Stimulated activated naive CD8-positive, alpha-beta T cell treated with anti-CD3 and anti-CD28 coated beads, Interleukin-15, amount 100 ng/mL, for 72 hours (primary cell): ENCODE measurements at places on chromosomes 3 and 15.

GRCh38 chr15:58549013-58549784 is 117.4 kb downstream of the LIPC start:
- no peak for DNase-seq

DNA sequence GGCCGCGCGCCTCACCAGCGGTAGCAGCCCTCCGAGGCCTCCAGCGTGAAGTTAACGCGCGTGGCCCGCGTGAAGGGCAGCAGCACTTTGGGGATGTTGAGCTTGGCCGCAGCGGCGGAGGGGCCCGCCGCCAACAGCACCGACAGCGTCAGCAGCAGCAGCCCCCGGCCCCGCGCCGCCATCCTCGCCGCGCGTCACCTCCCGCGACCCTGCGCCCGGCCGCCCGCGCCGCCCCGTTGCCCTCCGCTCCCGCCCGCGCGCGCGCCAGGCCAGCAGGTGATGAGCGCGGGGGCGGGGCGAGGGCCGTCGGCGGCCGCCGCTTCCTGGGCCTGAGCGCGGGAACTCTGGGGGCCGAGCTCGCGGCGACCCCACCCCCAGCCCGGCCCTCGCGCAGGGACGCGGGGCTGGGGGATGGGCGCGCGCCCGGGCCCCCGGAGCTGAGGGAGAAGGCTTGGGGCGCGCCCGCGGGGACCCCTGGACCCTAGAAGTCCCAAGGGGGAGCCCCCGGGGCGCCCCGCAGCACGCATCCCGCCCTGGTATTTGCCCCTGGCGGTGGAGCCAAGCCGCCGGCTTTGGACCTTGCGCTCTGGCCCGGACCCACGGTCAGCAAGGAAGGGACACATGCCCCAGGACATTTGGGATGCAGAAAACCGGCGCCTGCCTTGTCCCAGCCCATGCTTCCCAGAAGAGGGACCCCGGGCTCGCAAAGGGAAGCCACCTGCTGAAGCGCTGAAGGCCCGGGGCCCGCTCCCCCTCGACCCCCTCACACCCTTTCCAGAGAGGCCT is at the start of gene NUP210:
Gene NUP210 (minus strand): TSS at position 278 of the 786 bp plus-strand sequence. CDS start 96 bp downstream, at position 182.
- peak; percentile 69 for DNase-seq

DNA sequence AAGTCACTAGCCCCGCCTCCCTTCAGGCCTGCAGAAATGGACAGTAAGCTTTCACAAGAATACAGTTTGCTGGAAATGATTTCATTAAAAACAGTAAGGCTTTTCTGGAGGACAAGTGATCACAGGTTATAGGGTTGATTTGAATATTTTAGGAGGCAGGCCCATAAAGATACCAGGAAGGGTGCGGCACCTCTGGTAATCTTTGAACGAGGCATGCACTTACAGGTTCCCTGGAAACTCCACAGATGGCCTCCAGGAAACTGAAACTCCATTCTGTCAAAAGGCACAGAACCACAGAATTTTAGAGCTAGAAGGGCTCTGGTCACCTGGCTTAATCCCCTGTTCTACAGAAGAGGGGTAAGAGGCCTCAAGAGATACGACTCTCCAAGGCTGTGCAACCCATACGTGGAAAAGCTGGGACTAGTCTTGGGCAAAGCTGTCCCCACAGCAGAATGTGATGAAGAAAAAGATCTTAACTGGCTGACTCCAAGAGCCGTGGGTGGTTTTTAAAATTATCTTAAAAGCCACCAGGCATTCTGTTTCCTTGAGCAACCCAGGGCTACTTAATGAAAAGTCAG is 1.2 kb downstream of the STARD5 start:
- DNase-seq, result no peak

- no peak for DNase-seq
Measured at GRCh38 chr15:70870051-70870450, 16.1 kb upstream of the LARP6 start.

DNA sequence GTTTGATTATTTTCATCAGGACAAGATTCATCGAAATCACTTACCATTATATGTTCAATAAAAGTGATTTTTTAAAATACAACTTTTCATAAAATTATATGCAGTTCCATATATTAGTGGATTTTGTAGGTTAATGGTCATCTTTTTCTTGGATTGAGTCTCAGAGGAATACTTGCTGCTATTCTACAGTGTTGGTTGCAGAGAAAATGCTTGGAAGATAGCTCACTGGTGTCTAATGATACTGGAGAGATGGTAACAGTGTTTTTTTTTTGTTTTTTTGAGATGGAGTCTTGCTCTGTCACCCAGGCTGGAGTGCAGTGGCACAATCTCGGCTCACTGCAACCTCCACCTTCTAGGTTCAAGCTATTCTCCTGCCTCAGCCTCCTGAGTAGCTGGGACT is 143.3 kb downstream of the TCF12 start:
- no peak for DNase-seq

DNA sequence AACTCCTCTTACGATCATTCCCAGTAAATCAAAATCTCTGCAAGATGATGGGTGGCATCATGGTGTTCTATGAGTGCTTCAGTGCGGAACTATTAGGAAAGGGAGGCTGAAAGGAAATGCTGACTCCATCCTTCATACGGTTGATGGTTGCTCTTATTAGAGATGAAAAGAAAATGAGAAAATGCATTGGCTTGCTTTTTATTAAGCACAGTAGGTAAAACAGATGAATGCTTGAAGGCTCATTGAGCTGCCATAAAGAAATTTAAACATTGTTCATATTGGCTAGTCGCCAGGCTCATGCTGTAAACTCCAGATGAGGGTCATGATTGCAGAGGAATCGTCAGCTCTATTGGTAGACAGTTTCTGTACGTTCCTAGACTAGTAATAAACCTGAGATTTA is 115.8 kb downstream of the EPHA3 start:
- no peak for DNase-seq

GRCh38 chr3:146653978-146654377 is 48.8 kb upstream of the PLSCR5 start:
- DNase-seq, result no peak

DNA sequence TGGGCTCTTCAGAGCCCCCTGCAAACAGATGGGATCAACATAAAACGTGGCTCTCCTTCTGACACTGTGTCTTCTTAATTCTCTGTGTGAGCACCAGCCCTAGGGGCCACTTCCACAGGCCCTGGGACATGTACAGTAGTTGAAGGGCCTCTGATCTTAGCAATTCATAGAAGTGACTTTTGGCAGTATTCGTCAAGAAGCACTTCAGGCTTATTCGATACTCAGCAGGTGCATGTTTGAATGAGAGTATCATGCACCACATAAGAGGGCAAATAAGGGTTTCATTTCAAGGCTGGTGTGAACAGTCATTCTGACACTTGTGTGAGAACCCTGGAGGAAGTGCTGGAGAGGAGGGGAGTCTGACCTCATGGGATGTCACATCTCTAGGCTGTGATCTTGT is 113.9 kb downstream of the GABRG3 start:
- DNase-seq, result no peak

DNA sequence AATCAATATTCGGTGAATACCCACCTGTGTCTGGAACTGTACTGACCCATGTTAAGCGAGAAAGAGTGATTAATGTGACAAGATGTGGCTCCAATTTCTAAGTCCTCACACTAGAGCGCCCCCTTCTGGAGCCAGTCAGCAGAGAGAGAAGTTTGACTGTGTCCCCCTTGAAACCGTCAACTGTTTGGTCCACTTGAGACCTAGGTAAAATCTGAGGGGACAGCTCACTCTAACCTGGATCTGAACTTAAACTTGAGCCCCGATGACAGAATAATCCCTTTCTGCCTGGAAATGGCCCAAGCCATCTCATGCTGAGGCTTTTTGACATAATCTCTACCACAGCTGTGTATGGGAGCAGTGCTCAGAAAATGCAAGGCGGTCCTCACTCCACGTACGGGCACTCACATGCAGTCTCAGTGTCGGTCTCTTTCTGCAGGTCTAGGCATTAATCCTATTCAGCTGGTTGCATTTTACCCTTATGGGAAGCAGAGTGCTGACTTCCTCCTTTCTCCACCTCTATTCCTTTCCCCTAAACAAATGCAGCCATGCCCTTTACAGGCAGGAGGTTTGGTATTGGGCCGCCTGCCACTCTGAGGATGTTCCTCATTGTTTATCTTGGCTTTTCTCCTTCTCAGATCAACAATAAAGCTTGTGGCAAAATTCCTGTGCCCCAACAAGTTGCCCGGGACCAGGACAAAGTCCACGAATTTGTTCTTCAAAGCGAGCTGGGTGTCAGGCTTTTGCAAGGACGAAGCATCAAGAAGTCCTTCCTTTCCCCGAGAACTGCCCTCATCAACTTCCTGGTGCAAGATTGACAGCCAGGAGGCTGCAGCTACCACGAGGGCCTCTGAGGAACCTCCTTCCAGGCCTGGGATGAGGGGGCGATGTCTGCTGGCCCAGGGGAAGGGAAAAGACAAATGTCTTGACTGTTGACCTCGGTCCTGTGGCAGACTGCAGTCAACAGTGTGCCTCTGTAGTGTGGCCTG is 47.5 kb upstream of the LIMD1 start:
- no peak for DNase-seq

- peak; percentile 32 for DNase-seq
Measured at GRCh38 chr15:60649845-60650548, 171.1 kb upstream of the ICE2 start.

DNA sequence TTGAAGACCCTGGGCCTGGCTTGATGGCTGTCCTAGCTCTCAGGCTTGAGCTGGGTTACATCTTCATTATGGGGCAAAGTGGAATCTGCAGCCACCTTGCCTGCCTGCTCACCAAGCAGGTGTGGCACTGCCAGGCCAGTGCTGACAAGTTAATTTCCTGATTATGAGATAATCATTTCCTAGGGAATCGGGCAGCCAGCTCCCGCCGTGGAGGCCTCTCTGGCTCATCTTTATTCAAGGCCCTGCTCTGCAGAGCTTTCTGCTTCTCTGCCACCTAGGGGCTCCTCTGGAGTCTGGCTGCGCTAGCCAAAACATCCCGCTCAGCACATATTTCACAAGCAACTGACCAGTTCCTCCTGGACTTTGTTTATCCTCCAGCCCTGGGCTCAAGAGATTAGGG is 9.9 kb downstream of the LOXL1 start:
- no peak for DNase-seq

DNA sequence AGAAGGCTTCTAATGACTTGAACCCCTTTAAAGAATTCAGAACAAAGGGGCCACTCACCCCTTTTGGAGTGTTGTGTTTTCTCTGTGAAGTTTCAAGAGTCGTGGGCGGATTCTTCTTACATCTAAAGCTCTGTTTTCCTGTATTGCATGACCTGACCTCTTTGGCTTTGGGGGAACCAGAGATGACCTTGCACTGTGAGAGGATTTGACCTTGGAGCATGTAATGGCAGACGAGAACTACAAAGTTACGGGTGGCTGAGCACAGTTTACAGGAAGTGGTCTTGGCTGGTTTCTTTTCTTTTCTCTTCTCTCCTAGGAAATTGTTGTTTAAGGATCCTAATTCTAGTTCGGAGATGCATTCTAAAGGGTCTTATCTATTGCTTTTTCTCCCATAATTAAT is 6.2 kb upstream of the BDH1 start:
- DNase-seq, result no peak

- peak; percentile 18 for DNase-seq
Measured at GRCh38 chr15:67840749-67841512, 1.1 kb upstream of the RNU6-1 start.

DNA sequence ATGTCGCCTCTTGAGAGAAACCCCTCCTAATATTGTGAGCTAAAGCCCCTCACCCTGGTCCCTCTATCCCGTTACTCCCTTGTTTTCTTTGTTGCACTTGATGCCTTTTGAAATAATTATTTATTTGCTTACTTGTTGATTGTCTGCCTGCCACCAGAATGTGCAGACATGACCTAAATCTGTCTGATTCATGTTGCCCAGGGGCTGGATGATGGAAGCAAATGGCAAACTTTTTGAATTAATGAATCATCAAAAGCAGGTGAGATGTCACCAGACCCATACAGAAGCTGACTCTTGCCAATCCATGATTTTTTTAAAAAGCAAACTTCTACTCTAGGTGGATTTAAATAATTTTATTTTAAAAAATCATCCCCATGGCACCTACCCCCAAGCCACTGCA is 49.3 kb downstream of the GRIP2 start:
- no peak for DNase-seq

DNA sequence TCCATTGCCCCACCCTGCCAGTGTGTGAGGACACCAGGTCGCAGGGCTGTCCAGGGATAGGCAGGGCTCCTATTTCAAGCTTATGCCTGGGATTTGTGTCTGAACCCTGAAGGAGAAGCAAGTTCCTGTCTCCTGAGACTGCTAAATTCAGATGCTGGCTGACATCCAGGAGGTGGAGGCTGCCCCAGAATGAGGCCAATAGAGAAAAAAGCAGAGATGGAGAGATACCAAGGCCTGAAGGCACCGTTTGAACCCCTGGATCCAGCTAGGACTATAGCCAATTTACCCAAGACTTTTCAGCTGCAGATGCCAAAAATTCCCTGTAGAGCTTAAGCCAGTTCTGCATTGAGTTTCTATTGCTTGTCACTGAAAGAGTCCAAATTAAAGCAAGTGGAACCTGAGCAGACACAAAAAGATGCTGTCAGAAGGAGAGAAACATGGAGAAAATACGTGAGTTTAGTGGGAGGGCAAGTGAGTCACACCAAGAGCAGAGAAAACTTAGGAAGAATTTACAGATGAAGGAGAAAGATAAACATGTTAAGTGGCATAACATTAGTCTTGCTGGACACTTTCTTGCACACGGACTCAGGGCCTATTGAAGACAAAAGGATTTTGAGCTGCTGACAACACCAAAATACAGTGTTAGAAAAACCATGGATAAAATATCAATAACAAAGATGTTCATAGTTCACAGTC is 148.6 kb downstream of the CNTN3 start:
- no peak for DNase-seq
